GM12892 (cell line): ENCODE measurements at places on chromosomes 4 and X.
A peak's percentile ranks its signal among the peaks of the same experiment; 100 is the strongest.

DNA sequence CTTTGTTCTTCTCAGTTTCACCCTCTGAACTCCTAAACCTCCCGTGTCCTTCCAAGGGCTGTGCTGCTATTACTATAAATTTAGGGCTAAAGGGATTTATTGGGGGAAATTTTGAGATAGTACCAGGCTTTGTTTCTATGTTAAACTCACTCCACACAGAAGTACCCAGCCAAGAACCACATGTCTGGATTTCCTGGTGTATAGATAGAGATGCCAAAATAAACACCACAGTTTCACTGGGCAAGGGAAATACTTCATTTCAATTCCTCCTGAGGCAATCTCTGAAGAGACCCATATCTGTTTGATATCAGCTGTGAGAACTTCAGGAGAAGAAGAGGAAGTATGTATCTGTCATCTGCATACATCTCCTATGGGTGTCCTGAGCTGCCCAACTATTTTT lies 21.7 kb upstream of the CLNK start:
- DNase-seq: no peak

GRCh38 chrX:17535229-17535628 lies 160.2 kb downstream of the NHS start:
- peak; percentile 18 for DNase-seq

- DNase-seq: no peak
These were observed 64.3 kb upstream of the NR0B1 start for GRCh38 chrX:30373479-30373878.

DNA sequence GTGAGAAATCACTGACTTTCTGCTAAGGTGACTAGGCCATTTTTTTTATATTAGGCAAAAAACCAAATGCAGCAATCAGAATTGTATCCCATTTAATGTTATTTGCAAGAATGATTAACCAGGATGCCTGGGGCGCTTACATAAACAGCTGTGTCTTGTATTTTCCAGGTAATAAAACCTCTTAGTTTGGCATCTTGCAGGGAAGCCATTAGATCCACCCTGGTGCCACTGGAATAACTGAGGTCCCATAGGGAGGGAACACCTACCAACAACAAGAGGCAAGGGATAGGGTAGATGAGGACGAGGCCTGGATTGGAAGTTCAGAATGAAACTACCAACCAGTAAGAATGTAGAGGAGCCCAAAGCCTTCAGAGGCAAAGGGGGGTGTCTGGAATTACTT lies 288.3 kb downstream of the ARHGAP24 start:
- DNase-seq: no peak

DNA sequence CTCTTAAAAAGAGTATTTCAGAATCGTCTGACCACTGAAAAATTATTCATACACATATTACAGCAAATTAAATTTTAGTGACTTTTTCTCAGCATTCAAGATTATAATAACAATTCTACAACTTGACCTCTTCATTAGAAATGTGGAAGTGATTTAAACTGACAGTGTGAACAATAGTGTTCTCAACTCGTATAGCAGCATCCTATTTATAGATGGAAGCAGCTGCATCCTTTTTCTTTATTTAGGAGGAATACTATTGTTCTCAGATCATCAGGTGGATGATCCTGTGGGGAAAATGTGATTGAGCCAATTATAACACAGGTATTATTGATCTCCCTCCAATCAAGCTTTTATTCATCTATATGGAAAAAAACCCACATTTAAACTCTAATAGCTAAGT lies 56.7 kb downstream of the RAPGEF2 start:
- no peak for DNase-seq

- DNase-seq: no peak
These were observed 20.0 kb upstream of the TMPRSS11A start for GRCh38 chr4:67983333-67983732.

DNA sequence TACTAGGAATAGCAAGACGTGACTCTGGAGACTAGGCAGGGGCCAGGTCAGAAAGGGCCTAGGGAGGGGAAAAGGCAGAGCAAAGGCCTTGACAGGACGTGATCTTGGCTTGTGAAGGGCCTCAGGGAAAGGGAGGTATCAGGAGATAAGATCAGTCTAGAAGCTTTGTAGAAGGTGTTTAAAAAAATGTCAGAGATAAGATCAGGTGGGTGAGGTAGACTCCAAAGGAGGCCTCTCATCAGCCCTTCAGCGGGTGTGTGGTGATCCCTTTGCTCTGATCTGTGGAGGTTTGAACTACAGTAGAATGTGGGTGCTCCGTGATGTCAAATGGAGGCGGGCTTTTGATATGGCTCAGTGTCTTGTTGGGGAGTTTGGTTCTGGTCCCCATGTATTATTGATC lies 78.8 kb upstream of the PRPS1 start:
- no peak for DNase-seq

DNA sequence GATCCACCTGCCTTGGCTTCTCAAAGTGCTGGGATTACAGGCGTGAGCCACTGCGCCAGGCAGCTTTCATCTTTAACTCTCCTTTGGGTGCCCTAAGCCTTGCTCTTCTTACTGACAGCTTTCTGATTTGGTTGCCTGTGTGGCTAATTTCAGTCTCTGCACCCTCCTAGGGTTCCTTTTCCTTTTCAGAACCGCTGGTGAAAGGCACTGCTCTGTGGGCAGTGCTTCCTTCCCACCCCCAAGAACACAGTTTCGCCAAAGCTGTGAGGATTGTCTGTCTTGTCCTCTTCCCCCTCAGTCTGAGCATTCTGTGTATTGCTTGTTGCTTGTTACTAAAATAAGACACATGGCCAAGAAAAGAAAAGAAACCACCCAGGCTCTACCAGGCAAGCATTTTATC lies 101.4 kb upstream of the FRMPD3 start:
- DNase-seq: no peak

- no peak for DNase-seq
These were observed 103.0 kb downstream of the ADRA2C start for GRCh38 chr4:3869174-3869572.

- no peak for DNase-seq
These were observed 357.1 kb upstream of the NOCT start for GRCh38 chr4:138658518-138658917.

- DNase-seq: no peak
These were observed 306.4 kb downstream of the CXXC4 start for GRCh38 chr4:104188301-104188700.

- DNase-seq: no peak
These were observed 171.4 kb upstream of the NRK start for GRCh38 chrX:105650986-105651385.

DNA sequence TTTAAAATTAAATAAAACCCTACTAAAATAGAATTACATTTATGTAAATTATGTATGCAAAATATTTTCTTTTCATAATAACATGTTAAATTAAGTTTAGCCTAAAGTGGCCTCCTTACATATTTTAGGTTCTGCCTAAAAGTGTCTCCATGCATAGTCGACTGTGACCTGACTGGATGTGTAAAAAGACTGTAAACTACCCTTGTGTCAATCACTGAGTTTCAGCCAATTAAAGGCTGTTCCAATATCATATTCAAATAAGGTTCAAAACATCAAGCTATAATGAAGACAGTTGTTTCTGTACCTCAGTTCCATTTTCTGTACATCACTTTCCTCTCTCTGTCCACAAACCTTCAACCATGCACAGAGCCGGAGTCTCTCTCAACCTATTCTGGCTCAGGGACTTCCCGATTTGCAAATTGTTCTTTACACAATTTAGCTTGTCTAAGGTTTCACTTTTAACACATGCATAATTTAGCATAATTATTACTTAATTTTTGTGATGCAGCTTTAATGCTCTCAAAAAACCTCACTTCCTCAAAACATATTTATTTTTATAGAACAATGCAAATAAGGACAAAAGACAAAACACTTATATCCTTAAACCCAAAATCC lies 60.1 kb downstream of the SH3RF1 start:
- no peak for DNase-seq

DNA sequence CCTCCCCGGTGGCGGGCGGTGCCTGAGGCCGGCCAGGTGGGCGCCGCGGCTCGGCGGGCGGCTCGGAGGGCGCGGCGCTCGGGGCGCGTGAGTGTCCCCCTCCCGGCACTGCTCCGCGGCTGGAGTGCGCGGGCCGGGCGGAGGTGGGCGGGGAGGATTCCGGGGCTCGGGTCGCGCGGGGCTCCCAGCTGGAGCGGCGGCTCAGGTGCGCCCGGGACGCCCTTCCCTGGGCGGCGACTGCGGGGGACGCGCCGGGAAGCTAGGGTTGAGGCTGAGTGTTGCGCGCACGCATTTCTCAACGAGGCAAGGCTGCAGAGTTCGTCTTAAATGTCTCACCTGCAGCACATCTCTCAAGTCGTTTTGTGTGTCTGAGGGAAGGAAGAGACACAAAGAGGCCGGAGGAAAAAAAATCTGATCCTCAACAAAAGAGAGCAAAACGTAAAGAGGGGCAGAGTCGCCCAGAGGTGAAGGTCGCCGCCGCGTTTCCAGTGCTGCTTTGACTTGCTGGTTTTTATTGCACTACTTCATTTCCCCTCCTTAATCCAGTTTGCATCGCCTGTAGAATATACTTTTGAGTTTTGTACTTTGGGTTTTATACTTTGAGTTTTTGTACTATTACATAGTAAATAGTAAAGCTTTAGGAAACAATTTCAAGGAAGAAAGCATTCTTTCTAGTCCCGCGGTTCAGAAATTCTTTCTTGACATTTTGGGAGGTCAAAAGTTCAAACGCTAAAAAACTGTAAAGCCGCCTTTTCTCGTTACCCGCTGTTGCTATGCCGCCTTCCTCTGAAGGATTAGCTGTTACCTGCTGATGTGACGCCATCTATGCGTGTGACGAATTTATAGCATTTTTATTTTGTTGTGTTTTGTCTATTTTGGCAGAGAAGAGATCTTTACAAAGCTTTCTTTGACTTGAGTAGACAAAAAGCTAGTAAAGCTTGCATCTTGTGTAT lies 106.5 kb upstream of the STOX2 start:
- DNase-seq: no peak

DNA sequence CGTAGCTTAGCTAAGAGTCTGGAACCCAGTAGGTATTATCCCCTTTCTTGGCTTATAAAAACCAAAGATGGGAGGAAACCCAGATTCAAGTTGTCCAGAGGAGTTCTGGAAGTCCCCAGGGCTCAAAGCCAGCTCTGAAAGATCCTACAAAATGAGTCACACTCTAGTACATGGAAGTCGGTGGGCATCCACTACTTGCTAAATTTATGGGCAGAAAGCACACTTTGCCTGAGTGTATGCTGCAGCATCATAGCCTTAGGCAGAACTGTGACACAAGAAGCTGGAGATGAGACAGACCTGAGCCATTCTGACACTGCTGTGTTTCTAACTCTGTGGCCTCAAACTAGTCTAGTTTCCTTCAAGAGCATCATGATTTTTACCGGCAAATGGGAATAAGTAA lies 429.3 kb downstream of the AFF2 start:
- DNase-seq: no peak

DNA sequence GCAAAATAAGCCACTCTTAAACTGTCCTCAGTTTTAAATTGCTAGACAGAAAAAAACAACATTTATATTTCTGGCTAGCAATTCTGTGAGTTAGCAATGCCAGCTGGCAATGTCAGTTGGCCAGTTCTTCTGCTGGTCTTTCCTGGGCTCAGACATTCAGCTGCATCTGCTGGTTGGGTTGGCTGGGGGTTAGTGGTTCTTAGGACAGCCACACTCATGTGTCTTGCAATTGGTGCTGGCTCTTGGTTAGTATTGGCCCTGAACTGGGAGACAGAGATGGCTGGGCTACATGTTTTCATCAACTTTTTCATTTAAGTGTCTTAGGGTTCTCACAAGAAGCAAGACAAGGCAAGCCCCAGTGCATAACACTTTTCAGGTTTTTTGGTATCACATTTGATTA lies 48.0 kb upstream of the PDLIM5 start:
- DNase-seq: no peak

DNA sequence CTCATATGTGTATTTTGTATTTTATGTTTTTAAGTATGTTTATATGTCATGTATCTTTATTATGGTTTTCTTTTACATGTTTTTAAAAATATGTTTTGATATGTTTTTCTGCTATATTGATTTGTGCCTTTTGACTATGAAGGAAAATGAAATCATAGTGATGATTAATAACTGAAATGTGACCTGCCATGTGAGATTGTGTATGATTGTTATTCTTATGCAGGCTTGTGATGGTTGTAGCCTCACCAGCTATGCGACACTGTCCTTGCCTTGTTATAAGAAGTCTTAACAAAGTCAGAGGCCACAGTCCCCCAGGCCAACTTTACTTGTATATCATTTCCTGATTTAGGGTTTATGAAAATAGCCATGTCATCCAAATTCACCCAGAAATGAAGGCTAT lies 83.2 kb downstream of the TMEM131L start:
- no peak for DNase-seq

GRCh38 chr4:155288999-155289398 lies 80.6 kb downstream of the NPY2R start:
- no peak for DNase-seq

DNA sequence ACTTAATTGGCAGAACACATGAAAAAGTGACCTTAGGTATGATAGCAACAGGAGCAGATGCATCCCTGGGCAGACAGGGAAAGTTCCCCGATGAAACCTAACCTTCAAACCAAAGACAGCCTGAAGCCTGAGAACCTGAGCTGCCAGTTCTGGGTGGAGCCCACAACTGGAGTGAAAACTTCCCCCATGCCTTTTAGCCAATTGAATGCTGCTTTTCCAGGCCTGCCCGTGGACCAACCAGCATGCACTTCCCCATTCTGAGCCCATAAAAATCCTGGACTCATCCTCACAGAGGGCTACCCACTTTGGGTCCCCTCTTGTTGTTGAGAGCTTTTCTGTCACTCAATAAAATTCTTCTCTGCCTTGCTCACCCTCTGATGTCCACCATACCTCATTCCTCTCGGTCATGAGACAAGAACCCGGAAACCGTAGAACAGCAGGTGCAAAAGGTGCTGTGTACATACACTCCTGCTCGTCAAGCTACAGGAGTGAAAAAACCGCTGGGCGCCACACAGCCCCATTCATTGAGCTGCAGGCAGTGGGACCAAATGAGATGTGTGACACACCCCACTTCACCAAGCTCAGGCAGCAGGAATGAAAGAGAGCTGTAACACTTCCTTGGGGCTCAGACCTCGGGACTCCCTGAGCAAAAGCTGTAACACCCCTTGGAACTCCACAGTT lies 13.9 kb upstream of the SLC7A11 start:
- no peak for DNase-seq

DNA sequence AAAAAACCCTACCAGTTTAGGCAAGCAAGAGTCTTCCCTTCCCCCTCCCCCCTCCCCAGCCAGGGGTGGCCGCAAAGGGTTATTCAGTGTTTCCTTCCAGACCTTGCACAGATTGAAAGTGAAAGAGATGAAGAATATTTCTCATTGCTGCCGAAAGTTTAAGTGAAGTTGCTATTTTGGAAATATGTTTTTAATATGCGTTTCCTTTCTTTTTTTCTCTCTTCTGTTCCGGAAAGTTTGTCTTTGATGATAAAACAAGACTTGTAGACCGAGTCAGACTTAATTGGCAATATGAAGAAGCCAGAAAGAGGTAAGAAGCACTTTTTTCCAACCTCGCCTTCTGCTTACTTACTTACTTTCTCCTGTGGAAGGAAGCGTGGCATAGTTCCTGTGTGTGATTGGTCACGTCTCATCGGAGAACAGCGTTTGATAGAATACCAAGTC lies 58.5 kb upstream of the CLCN4 start:
- no peak for DNase-seq
